Parietal lobe (tissue), 2 donors: ENCODE measurements at places on chromosomes 7 and 10. TPM values are rescaled to one million over a fixed set of nuclear protein-coding genes. Genes with fewer than 3 reads are reported as not detected.

WDFY4 gene
- total RNA-seq: 0.94 TPM

LRRC4 gene
- 28.8 TPM for total RNA-seq

GPR15LG gene
- not detected for total RNA-seq

SLC25A28 gene
- total RNA-seq: 30.7 TPM

DMTF1 gene
- total RNA-seq: 424 TPM

PRKG1 gene
- 27.2 TPM for total RNA-seq

OR2A5 gene
- not detected for total RNA-seq

JAZF1 gene
- 45.1 TPM for total RNA-seq

SLC29A3 gene
- 2.8 TPM for total RNA-seq

SYT15B gene
- total RNA-seq: under 0.01 TPM

CALHM3 gene
- not detected for total RNA-seq

GIMAP2 gene
- total RNA-seq: 1.9 TPM

ACTR3C gene
- 12.2 TPM for total RNA-seq

ASZ1 gene
- not detected for total RNA-seq

GIMAP7 gene
- total RNA-seq: 1.6 TPM

CAPZA2 gene
- 190 TPM for total RNA-seq

MACROH2A2 gene
- 34.7 TPM for total RNA-seq

LIPM gene
- not detected for total RNA-seq
